Left kidney (tissue), 8 donors: ENCODE measurements at places on chromosomes 7 and 10.

- no peak for DNase-seq
Measured at GRCh38 chr7:1844951-1845390, 174.9 kb downstream of the ELFN1 start.

- DNase-seq, result no peak
Measured at GRCh38 chr7:127396184-127396583, 3.7 kb upstream of the ZNF800 start.

GRCh38 chr7:74183653-74184450 lies 9.7 kb downstream of the EIF4H start:
- no peak for DNase-seq

GRCh38 chr10:123249894-123250293 lies 95.7 kb downstream of the BUB3 start:
- DNase-seq, result no peak

- DNase-seq, result peak; percentile 24
Measured at GRCh38 chr7:108459922-108460551, 3.8 kb upstream of the NRCAM start.

GRCh38 chr10:32161586-32161985 lies 105.4 kb upstream of the KIF5B start:
- DNase-seq, result no peak

DNA sequence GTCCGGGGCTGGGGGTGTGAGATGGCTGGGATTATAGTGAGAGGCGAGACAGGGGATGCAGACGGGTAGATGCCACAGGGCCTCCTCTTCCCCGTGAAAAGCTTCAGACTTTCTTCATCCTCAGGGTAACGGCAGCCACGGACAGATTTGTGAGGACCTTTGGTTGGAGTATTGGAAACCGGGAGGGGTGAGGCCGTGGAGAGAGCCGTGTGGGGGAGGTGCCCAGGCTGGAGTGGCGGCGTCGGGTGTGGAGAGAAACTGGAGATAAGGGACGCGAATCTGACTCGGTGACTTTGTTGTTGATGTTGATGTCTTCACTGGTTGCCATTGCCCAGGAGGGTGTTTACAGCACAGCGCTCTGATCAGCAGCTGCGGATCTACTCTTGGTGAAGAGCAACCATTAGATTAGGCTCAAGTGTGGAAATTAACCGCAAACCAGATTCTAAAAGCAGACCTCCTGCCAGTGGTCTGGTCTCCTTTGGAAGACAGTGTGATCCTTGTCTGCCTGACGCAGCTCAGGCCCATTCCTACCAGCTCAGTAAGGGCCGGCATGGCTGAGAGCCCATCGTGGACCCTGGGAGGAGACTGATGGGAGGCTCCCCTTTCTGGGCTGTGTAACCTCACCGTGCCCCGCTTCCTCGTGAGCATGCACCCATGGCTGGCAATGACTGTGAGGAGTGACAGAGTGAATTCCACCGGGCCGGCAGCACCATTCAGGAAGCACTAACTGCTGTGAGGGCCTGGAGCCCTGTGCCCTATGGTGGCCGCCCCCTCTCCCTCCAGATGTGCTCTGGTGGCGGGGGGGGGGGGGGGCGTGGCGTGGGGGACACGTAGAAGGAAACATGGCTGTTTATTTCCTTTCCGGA lies 90.3 kb downstream of the INPP5A start:
- no peak for DNase-seq

DNA sequence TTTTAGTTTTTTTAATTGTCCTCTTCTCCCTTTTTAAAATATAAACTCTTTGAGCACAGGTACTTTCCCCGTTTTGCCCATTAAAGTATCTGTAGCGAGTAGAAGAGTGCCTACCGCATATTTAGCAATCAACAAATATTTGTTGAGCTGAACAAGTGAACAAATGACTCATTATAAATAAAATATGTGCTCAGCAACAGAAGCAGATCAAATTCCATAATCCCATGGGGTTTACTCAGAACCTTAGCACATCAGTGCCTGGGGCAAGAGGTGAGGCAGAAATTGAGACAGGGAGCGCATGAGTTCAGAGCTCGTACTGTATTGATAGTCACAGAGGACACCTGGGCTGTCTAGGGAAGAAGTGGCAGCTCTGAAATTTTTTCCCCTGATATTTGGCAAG lies 161.0 kb downstream of the SEM1 start:
- DNase-seq, result no peak

GRCh38 chr7:77783111-77783510 lies 15.1 kb downstream of the TMEM60 start:
- no peak for DNase-seq
